ENCODE measurements at places on chromosomes 16 and 17.
A peak's percentile ranks its signal among the peaks of the same experiment; 100 is the strongest.

DNA sequence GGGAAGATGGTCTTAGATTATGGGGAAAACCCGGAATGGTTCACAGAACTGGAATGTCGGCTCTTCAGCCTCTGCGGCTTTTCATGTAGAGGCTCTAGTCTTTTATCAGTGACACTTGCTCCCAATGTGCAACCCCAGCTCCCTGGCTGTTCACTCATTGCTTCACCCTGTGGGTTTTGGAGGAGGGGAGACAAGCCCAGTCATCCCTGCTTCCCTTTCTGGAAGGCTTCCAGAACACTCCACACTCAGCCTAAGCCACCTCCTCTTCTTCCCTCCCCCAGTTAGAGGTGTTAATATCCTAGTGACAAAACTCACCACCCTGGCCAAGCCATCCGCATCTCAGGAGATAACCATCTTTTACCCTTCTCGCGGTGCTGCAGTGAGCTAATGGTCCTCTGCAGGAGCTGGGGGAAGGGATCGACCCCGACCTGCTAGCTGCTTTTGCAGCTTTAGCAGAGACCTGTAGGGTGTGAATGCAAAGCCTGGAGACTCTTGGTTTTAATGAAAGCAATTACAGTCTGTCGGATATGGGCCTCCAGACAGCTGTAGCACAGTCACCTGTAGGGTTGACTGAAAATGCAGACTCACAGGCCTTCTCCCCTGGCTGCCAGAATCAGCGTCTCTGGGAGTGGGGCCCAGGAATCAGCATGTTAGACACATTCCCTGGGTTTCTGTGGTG, 24.3 kb upstream of the LASP1NB start:
- DNase-seq = peak; percentile 40

DNA sequence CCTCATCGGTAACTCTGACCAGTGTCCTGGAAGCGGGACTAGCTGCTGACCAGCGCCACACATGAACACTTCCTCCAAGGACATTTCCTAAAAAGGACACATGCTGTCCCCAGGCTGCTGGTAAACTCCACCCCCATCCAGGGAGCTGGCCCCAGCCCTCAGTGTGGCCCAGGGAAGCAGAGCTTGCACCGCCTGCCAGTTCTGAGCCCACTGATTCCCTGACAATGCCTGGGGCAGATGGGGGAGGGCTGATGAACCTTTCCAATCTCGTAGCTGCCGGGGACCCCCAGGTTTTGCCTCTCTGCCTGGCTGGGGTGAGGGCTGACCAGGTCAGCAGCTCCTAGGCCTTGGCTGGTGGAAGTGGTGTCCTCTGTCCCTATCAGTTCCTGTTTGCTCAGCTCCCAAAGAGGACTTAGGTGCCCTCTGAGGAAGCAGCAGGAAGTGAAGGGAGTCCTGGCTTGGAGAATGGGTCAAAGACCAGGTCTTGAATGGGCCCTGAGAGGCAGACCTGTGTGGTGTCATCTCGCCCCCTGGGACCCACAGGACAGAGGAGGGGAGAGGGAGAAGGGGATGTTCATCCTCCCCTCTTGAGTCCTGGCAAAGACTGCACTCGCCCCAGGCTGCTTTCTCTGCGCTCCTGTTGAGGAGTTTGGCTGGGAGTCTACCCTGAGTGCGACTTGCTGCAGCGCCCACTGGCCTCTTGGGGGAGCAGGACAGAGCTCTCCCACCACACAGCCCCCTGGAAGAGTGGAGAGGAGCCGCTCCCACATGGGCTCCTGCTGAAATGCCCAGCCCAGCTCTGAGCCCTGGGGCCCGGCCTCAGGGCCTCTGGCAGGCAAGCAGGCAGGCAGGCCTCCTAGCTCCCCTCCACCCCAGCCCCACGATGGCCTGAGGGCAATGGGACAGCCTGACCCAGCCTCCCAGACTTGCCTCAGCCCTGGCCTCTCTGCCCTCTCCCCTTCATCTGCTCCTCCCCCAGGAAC, 16.8 kb downstream of the PDK2 start:
- no peak for DNase-seq

- no peak for DNase-seq
These were observed 56.1 kb upstream of the MED13 start for GRCh38 chr17:62121025-62121730.

DNA sequence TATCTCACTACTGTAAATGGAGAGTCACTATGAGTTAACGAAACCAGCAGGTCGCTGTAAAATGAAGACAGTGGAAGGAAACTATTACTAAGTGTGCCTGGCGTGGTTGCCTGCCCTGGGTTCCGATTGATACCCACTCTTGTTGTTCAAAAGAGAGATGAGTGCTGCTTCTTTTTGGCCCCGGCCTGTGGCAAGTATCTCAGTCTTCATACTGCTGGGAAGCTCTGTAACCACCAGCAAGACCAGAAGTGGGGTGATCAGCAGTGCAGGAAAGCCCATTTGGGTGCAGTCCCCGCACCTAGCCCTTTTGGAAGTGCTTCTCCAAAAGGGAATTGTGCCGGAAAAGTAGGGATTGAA, 104.5 kb downstream of the SNX29 start:
- DNase-seq = no peak

GRCh38 chr17:43952351-43952723, 1.4 kb downstream of the PYY start:
- no peak for DNase-seq

GRCh38 chr17:49896222-49896621, 48.4 kb upstream of the TAC4 start:
- DNase-seq = no peak

Data from CD4-positive, CD25-positive, alpha-beta regulatory T cell (primary cell).